ENCODE measurements at places on chromosomes 2 and 18.

DNA sequence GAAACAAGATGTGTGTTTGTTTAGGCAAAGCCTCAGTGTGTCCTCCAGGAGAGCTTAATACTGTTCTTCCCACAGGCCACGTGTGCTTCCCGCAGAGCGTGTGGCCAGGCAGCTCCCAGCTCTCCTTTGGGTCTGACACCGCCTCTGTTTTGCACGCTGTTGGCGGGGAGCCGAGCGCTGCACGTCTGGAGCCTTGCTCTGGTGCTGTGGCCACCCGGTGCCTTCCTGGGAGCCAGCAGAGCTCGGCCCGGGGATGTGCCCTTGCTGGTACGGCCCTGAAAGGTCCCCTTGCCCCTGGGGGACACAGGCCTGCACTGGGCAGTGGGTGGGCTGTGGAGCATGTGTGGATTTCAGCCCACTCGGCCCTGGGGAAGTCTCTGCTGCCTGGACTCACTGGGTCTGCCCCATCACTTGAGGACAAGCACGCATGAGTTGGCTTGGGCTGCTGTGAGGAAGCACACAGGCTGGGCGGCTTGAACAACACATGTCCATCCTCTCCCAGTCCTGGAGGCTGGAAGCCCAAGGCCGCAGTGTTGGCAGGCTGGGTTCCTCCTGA, 160.7 kb upstream of the HDAC4 start:
- DNase-seq: peak; percentile 41

DNA sequence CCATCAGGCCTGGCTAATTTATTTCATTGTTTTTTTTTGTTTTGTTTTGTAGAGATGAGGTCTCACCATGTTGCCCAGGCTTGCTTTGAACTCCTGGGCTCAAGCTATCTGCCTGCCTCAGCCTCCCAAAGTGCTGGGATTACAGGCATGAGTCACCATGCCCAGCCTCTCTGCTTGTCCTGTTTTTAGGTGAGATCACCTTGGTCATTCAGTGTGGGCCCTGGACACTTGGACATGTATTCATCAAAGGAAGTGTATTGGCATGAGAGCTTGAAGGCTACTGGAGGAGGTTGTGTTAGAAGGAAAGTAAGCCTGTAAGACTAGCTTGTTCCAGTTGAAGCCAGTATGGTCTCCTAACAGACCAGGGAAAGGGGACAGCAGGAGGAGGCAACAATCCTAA, 229.2 kb upstream of the RGPD4 start:
- no peak for DNase-seq

GRCh38 chr2:28993206-28993960, 12.3 kb downstream of the TOGARAM2 start:
- no peak for DNase-seq

- DNase-seq: no peak
These were observed 5.0 kb upstream of the OTOS start for GRCh38 chr2:240145461-240145860.

DNA sequence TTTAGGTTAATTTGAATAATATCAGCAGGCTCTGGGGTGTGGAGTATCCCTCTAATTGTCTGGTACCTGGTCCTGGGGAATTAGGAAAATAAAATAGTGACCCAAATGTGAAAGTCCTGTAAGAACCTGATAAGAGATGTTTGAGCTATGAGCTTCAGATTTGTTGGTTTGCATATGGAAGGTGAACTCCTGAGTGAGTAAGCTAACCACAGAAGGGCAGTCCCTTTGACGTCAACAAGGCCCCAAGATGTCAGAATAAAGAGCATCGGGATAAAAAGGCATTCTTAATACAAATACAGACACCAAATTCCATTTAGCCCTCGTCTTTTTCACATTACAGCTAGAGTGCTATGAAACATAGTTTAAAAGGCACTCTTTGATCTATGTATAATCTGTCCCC, 1366.3 kb upstream of the TMEFF2 start:
- DNase-seq: no peak

- DNase-seq: no peak
These were observed 322.1 kb downstream of the EN1 start for GRCh38 chr2:118525346-118525745.

GRCh38 chr2:46098621-46099062, 198.6 kb upstream of the EPAS1 start:
- peak; percentile 67 for DNase-seq

DNA sequence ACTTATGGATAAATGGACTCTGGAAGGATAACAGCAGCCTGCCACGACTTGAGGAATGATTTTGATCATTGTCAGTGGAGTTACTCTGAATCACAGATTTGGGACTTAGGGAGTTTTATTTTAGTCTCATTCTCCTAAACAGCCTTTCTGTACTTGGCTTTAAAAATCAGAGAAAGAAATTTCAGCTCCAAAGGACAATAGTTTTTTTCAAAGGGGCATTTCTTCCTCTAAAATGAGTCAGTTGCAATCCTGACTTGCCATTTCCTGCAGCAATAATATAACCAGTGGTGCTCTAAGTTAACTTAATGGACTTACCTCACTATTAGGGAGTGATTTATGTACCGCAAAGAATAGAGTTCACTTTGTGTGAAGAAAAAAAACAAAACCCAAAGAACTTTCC, 35.1 kb upstream of the MTX2 start:
- DNase-seq: no peak

All from BJ (cell line).